ENCODE measurements at places on chromosomes 1 and 21.
A peak's percentile ranks its signal among the peaks of the same experiment; 100 is the strongest.

- no peak for DNase-seq
Observed at GRCh38 chr1:50929376-50929958, 30.6 kb downstream of the FAF1 start.

GRCh38 chr1:206898915-206899431 is 1.7 kb downstream of the IL24 start:
- no peak for DNase-seq

DNA sequence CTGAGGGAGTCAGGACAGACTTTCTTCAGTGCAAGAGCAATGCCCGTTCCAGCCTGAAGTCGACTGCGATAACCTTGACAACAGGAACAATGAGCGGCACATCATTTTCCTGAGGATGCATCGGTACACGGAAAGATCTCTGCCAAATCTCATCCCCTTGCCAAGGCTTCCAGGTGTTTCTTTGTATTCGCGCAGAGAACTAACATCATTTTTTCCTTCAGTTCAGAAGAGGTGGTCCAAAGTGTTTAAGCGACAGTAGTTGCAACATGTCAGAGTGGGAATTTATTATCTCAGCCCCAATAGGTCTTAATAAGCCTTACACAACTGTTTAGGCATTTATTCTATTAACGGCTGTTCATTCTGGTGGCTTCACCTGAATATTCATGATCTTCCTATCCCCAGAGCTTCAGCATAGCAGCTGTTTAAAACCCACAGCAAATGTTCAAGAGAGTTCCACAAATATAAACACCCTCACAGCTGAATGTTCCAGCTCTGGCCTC is 129.7 kb upstream of the NFIA start:
- no peak for DNase-seq

- DNase-seq: no peak
Observed at GRCh38 chr1:65478379-65479026, 58.0 kb downstream of the LEPR start.

DNA sequence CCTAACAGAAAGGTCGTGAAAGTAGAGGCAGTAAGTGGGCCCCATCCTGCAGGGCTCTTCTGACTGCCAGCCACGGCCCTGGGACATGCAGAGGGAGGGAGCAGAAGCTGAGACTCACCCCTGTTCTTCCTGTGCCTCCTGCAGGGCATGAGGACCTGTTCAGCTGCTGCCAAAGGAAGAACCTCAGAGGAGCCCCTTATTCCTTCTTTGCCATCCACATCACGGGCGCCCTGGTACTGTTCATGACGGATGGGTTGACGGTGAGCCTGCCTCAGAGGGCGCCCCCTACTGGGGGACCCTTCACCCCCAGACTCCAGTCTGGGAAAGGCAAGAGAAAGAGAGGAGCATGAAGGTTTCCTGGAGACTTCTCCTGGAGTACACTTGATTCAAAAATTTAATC is 47.1 kb downstream of the ELK4 start:
- DNase-seq: no peak

DNA sequence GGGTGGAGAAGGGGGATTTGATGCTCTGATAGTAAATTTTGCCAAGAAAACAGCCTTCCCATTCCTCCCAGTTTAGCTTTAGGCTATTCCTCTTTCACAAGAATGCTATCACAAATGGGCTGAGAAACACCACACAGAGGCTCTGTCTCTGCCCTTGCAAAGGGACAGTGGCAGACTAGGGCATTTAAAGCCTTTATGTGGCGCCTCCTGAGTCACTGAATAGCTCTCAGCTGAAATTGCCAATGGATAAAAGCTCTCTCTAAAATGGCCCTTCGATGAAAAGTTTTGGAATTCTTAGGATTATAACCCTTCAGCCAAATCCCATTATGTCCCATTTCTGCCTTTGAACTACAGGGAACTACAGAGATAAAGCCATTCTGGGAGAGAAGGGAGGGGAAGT is 1000.4 kb downstream of the ADGRL2 start:
- no peak for DNase-seq

- DNase-seq: no peak
Observed at GRCh38 chr21:27840262-27840661, 873.4 kb upstream of the ADAMTS5 start.

DNA sequence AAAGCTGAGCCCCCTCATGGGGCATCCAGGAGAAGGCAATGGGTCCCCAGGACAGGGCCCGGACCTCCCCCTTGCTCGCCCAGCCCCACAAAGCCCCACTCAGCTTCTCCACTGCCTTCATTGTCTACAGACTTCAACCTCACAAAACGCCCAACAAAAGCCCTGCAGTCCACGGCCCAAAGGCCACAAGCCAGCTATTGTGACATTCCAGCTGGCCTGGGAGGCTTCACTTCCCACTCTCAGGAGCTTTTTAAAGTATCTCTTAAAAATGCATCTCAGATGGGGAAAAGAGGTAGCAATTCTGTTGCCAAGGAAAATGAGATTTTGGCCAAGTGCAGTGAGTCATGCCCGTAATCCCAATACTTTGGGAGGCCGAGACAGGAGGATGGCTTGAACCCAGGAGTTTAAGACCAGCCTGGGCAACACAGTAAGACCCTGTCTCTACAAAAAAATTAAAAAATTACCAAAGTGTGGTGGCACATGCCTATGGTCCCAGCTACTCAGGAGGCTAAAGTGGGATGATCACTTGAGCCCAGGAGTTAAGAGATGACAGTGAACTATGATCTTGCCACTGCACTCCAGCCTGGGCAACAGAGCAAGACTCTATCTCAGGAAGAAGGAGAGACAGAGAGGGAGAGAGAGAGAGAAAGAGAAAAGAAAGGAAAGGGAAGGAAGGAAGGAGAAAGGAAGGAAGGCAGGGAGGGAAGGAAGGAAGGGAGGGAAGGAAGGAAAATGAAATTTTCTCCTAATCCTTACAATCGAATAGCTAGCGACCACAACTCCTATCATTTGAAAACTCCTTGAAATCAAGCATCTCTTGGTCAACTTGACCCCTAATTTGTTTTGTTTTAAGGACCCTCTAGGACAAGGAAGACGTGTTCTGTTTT is 31.4 kb upstream of the TARDBP start:
- DNase-seq: peak; percentile 75

- no peak for DNase-seq
Observed at GRCh38 chr1:111653709-111654108, 34.1 kb downstream of the RAP1A start.

- no peak for DNase-seq
Observed at GRCh38 chr1:60896701-60897363, 185.5 kb upstream of the NFIA start.

GRCh38 chr21:41880153-41880552 is 1.0 kb upstream of the PRDM15 start:
- no peak for DNase-seq

DNA sequence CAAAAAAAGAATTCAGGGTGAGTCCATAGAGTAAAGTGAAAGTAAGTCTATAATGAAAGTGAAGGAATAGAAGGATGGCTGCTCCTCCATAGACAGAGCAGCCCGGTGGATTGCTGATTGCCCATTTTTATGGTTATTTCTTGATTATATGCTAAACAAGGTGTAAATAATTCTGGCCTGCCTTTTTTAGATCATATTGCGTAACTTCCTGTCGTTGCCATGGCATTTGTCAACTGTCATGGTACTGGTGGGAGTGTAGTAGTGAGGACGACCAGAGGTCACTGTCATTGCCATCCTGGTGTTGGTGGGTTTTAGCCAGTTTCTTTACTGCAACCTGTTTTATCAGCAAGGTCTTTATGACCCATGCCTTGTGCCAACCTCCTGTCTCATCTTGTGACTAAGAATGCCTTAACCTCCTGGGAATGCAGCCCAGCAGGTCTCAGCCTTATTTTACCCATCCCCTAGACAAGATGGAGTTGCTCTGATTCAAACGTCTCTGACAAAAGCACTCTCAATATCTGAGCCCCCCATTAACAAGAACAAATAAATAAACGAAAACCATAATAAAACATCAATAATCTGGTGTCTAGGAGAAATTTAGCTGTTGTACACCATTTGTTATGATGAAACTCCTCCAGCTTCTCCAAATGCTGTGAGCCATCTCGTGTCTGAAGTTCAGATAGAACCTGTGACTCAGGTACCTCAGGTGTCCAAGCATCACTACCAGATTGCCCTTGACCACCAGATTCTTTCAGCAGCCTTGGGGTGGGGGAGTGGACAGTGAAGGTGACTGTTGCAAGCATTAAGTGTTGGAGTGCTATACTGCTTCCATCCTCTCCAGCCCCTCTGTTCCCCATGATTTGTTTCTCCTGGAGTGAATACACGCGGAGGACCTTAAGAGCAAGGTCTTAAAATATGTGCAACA is 36.0 kb downstream of the EBNA1BP2 start:
- no peak for DNase-seq

DNA sequence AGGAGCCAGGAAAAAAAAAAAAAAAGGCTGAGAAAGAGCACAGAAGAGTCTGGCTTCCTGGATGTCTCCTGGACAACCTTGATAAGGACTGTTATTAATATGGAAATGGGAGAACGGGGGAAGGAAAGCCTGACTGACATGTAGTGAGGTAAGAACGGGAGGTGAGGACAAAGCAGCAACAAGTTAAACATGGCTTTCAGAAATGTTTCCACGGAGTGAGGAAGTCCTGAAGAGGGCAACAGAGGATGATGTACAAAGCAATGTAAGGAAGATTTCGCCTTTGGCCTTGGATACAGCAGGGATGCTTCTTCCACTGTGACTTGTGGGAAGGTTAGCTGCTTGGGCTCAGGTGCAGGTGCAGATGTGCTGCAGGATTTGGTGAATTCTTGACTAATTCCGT is 11.9 kb upstream of the NIBAN1 start:
- no peak for DNase-seq

GRCh38 chr1:65734979-65735378 is 57.7 kb upstream of the PDE4B start:
- DNase-seq: no peak

DNA sequence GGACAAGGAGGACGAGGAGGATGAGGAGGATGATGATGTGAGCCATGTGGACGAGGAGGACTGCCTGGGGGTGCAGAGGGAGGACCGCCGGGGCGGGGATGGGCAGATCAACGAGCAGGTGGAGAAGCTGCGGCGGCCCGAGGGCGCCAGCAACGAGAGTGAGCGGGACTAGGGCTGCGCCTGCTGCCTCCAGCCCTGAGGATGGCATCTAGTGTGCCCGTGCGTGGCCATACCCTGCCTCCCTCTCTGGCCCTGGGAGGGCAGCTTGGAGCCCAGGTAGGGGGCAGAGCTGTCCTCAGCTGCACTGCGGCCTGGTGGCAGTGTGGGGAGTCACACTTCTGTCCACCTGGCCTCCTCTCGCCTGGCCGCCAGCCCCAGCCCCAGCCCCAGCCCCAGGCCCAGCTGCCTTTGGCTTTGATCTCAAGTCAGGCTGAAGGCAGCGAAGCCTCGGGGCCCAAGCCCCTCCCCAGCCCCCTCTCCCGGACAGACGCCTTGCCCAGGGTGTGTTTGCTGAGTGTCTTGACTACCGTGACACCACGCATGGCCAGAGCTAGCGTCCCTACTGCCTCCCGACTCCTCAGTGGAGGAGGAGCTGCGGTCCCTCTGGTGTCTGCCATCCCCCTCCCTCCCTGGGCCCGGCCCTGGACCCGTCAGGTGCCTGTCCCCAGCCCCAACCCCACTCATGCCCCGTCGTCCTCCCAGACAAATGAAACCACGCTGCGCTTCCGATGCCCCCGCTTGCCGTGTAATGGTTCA is 155.2 kb downstream of the PEX14 start:
- DNase-seq: no peak

DNA sequence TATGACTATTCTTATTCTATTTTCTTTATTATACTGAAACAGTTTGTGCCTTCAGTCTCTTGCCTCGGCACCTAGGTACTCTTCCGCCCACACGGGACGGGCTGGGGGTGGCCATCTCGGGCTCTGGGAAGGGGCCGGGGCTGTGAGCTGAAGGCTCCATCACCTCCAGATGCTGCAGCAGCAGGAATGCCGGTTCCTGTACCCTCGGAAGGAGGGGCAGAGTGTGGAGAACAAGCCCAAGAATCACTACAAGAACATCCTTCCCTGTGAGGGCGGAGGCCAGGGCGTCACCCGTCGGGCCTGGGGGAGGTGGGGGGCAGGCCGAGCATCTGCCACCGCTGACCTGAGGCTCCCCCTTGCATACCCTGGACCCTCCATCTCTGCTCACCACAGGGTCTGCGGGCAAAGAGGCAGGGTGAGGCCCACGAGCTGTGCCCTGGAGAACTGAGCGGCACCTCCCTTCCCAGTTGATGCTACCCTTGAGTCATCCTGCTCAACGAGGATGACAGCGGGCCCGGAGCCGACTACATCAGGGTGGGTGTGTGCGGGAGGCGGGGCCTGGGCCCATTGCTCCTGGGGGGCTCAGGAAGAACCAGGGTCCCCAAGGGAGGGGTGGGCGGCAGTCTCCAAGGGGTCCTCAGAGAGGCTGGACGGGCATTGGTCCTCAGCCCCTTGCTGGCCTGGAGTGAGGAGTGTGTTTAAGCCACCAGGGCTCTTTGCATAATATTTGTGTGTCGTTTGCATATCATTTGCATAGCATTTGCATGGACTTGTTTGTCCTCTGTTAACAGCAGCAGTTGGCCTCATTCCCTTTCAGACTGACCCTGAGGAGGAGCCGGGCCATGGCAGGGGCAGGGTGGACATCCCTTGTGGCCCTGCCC is 7.5 kb downstream of the RNF223 start:
- DNase-seq: no peak

DNA sequence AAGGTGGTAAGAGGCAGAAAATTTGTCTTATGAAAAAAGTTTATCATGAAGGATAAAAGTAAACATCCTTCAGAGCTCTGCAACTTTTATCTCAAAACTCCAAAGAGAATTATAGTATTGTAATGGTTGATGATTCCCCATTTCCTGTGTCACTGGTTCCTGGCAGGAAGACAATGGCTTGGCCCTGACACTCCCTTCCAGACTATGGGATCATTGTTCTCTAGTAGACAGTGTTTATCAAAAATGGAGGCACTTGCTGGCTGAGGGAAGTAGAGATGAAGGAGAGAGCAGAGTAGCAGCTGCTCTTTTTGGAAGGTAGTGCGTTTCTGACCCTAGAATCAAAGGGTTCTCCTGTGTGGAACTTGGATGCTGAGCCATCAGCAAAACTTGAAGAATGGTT is 145.9 kb upstream of the ATP1B1 start:
- peak; percentile 33 for DNase-seq

DNA sequence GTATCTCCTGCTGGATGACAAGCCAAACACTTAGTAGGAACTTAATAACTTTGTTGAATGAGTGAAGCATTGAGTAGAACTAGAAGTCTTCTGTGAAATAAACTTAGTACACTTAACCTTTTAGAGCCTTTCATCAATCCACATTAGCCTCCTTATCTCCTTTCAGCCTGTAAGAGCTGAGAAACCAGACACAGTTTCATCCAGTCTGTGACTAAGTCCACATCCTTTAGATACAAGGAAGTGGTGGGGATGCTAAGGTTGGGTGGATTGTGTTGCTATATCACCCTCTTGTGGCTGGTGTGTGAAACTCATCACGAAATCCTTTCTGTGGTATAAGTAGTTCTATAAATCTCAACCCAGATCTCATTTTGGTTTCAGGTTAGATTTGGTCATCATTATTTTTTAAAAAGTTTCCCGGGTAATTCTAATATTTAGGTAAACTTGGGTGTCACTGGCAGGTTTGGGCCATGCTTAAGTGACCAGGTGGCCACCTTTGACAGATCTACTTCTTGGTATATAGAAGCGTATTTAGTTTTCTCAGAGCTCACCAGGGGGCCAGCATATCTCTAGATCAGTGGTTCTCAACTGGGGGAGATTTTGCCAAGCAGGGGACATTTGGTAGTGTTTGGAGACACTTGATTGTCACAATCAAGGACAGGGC is 27.8 kb upstream of the CD84 start:
- DNase-seq: peak; percentile 55

- DNase-seq: no peak
Observed at GRCh38 chr1:46618754-46619415, 2.3 kb upstream of the MOB3C start.

- DNase-seq: no peak
Observed at GRCh38 chr1:10724052-10724494, 72.4 kb downstream of the CASZ1 start.

All from C1 segment of cervical spinal cord (tissue), 14 donors.